ENCODE measurements at places on chromosomes 11 and 22. TPM values are rescaled to one million over a fixed set of nuclear protein-coding genes. Genes with fewer than 3 reads are reported as not detected.

The MS4A3 gene
- 0.49 TPM for total RNA-seq

DNA sequence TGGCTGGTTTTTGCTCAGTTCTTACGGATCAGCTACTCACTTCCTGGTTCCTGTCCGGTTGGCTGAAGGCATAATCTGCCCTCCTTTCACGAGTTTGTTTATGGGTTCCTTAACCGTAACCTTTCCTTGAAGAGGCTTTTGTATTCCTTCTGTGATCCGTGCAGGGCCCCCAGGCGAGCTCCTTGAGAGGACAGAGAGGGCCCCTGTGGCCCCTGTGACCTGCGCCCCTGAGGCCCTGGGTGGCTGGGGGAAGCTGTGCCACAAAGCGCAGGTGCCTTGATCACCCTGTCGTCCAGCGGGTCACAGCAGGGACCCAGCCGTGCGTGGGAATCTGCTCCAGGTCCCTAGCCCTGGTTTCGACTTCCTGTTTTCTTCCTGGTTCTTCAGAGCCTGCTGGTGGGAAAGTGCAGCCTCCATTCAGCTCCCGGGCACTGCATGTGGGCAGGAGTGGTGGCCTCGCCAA, 27.8 kb upstream of the FADD start:
- DNase-seq = no peak

The OR8G1 gene
- total RNA-seq = 0.09 TPM

The ZNF215 gene
- total RNA-seq = 0.89 TPM

- DNase-seq = peak; percentile 22
These were observed 55.0 kb downstream of the DDI1 start for GRCh38 chr11:104091281-104092096.

DNA sequence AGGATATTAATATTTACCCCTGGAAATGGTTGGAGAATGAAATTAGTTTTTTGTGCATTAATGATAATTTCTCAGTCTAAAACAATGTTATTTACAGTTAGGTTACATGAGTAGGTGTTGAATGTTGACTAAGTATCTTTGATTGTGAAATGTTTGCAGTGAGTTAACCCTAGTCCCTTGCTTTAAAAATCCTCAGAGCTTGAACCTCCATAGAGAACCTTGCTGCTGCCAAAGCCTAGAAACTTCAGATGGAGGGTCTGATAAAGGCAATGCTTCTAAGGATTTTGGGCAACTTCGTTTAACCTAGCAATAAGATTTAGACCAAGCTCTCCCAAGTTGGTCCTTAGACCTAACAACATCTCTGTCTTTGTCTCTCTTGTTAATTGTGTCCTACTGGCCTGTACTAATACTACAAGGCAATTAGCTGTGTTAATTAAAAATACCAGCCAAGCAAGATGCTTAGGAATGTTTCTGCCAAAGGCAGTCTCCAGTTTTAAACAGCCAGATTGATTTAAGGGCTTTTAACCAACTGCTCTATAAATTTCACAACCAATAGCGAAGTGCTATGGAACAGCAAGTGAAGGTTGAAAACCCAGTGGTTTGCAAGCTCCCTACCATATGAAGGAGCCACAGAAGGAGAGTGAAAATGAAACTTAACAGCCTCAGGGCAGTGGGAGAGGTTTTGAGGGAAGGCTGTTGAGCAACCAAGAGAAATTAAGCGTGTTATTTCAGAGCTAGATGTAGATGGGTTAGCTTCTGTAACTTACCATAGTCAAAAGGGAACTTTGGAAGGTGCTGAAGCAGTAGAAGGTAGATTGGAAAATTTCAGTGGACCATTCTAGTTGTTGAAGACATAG, 295.9 kb upstream of the ANO5 start:
- DNase-seq = no peak

The RIMBP3B gene
- 0.18 TPM for total RNA-seq
